ENCODE measurements at places on chromosomes 16 and 17. TPM values are rescaled to one million over a fixed set of nuclear protein-coding genes. Genes with fewer than 3 reads are reported as not detected.

The CMTM2 gene
- not detected for total RNA-seq

The RAB34 gene
- 90.0 TPM for total RNA-seq

The C16orf95 gene
- 5.8 TPM for total RNA-seq

The ASB16 gene
- total RNA-seq, result not detected

The NXPH3 gene
- not detected for total RNA-seq

The DNAH9 gene
- 0.44 TPM for total RNA-seq
